CD4-positive, alpha-beta T cell (primary cell): ENCODE measurements at places on chromosomes 13 and 19.

DNA sequence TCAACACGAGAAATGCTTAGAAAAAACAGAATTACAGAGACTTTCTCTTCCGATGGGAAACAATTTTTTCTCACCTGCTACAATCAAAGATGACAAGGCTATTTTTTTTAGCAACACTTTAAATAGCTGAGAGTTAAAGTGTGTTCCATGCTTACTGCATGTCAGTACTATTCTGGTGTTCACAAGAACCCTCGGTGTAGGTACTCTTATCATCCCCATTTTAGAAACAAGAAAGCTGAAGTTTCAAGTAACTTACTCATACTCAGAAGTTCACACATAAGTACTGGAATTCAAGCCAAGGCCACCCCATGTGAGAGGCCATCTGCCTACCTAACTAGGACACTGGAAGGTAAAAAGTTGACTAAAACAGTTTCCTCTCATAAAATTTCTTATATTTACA is 9.0 kb upstream of the TNFRSF19 start:
- DNase-seq: no peak

- DNase-seq: no peak
Measured at GRCh38 chr19:21468791-21469190, 36.6 kb upstream of the ZNF429 start.

DNA sequence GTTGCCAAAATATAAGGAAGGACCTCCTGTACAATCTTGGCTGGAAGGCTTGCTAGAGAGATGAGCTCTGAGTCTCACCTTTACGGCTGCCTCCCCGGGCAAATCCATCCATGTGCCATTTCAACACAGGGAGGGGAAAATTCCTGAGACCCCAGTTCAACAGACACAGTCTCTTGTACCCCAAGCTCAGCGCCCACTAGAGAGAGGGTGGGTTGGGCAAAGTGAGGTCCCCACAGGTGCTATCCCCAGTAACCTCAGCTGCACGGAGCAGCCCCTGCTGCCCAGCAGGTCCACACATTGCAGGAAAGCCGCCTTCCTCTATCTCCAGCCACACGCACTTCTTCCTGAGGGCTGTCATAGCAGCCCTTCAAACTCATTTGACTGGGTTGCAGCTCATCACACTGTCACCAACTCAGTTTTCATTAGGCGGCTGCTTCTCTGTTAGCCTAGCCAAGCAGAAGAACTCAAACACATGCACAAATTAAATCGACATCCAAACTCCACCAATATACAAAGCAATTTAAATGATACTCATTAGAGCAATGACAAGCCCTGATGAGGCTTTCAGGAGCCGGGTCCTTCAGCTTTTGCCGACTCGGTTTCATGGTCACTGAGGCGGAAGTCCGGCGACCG is 80.4 kb downstream of the TSHZ3 start:
- DNase-seq: no peak

DNA sequence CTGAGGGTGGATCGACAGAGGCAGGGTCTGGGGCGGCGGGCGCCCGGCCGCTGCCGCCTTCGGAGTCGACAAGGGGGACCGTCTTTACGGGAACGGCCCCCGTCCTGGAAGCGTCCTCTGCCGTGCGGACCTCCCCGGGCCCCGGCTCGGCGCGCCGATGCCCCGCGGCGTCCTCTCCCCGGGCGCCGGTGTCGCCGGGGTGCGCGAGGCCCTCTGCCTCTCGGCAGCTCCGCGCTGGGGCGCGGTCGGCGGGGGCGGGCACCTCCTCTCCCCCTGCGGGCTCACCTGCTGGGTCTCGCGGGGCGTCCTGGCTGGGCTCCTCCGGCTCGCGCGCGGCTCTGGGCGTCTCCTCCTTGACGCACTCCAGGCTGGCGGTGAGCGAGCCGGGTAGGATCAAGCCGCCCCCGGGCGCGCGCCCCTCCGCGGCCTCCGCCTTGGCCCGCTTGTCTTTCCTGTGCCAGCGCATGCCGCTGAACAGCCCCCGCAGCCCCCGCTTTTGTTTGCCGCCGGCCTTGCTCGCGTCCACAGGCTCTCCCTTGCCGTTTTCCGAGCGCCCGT is 1.5 kb downstream of the AMER2 start:
- no peak for DNase-seq

DNA sequence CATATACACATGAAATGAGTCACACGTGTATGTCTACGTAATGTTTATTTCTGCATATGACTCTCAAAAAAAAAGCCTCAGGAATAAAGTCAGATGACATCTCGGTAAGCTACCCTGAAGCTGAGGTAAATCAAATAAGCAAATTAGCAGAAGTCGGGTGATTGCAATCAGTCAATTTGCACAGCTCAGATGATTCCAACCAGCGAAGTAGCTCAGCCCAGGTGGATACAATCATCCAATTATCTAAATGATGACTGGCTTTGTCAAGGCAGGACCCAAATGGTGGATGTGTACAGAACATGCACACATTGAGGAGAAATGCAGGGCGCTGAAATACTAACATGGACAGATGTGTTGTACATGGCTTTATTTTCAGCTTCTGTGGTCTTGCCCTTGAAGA is 148.5 kb downstream of the ZNF486 start:
- DNase-seq: no peak

GRCh38 chr19:8352134-8352827 is 9.2 kb upstream of the KANK3 start:
- DNase-seq: no peak

GRCh38 chr19:10115392-10116084 is 4.0 kb downstream of the P2RY11 start:
- DNase-seq: no peak

- no peak for DNase-seq
Measured at GRCh38 chr13:19720039-19720438, 62.7 kb downstream of the PSPC1 start.

DNA sequence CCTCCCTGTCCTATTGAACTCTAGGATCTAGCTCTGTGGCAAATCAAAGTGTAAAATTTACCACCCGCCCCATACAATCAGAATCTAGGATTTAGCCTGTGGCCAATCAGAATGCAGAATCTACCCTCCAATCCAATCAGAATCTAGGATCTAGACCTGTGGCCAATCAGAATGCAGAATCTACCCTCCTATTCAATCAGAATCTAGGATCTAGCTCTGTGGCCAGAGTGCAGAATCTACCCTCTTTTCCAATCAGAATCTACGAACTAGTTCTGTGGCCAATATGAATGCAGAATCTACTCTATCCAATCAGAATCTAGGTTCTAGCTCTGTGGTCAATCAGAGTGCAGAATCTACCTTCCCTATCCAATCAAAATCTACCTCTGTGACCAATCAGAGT is 25.8 kb downstream of the PRKD2 start:
- no peak for DNase-seq

GRCh38 chr13:38582133-38582532 is 104.7 kb upstream of the FREM2 start:
- no peak for DNase-seq

GRCh38 chr13:52136763-52137162 is 7.9 kb upstream of the NEK5 start:
- no peak for DNase-seq

- DNase-seq: no peak
Measured at GRCh38 chr19:11685676-11686650, 52.8 kb downstream of the ZNF823 start.

GRCh38 chr13:65461590-65461989 is 1768.5 kb downstream of the PCDH9 start:
- no peak for DNase-seq

GRCh38 chr19:6772028-6772865 is at the start of gene VAV1:
TSS of gene VAV1 (plus strand) at chr19:6772708. CDS start at chr19:6772808, 100 bp downstream.
- DNase-seq: peak; percentile 82

GRCh38 chr19:10471909-10472308 is 31.2 kb downstream of the KEAP1 start:
- DNase-seq: no peak

GRCh38 chr19:9935506-9936325 is 599 bp downstream of the OLFM2 start:
- DNase-seq: no peak

DNA sequence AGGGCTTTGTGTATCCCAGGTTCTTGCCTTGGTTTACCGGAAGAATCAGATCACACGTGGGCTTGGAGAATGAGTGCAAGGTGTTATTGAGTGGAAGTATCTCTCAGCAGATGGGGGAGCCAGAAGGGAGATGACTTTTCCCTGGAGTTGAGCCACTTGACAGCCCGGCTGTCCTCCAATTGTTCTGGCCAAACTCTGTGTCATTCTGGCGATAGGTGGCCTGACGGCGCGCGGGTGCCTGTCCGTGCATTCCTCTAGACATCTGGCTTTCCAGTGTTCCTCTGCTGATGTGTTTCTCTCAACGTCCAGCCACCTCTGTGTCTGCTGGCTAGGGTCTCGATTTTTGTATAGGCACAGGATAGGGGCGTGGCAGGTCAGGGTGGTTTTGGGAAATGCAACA is 181.9 kb downstream of the SHISA2 start:
- DNase-seq: no peak

DNA sequence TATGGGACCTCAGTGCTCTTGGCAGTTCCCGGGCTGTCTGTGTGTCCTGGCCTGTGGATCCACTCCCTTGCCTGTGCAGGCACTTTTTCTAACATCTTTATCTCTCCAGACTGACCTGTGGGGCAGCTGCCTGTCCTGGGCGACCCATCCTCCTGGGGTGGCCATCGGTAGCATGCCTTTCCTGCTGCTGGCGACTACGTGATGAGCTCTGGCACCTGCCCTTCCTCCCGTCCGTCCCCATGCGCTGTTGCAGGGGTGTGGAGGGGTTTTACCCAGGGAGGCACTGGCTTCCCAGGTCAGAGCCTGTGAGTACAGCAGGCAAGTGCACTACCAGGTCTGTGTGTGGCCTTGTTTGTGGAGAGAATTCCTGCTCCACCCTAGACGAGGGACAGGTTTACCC is 93.3 kb downstream of the KDM4B start:
- DNase-seq: no peak

- no peak for DNase-seq
Measured at GRCh38 chr19:17266589-17266974, 661 bp upstream of the BABAM1 start.

DNA sequence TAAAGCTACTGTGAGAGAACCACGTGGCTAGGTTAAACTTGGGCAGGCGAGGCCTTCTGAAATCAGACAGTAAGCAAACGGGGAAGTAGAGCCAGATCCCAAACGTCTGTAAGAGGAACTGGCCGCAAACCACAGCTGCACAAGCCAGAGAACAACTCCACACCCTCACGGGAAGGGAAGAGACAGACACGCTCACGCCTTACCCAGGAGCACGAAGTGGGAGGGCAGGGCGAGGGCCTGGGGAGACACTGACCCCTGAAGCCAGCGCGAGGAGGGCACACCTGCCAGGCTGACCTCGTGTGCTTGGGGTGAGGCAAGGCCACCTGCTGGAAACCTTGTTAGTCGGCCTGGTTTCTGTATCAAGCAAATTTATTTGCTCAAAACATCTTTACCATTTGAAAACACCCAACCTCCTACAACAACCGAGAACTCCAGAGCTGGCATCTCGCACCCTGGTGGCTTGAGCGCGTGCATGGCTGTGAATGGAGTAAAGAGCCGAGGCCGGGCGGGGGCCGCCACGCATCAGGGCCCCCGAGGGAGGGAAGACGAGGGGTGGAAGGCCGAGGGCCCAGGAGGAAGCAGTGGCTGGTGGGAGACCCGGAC is 7.3 kb downstream of the POLR2E start:
- peak; percentile 53 for DNase-seq

GRCh38 chr19:33465834-33466233 is 55.8 kb downstream of the PEPD start:
- no peak for DNase-seq

GRCh38 chr19:2711172-2711874 is 8.8 kb upstream of the GNG7 start:
- DNase-seq: no peak

- DNase-seq: no peak
Measured at GRCh38 chr13:99572921-99573320, 71.6 kb downstream of the TM9SF2 start.

DNA sequence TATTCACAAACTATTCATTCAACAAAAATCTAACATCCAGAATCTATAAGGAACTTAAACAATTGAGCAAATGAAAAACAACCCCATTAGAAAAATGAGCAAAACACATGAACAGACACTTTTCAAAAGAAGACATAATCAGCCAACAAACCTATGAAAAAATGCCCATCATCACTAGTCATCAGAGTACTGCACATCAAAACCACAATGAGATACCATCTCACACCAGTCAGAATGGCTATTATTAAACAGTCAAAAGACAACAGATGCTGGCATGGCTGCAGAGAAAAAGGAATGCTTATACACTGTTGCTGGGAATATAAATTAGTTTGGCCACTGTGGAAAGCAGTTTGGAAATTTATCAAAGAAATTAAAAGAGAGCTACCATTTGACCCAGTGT is 487.6 kb downstream of the GPC6 start:
- no peak for DNase-seq

DNA sequence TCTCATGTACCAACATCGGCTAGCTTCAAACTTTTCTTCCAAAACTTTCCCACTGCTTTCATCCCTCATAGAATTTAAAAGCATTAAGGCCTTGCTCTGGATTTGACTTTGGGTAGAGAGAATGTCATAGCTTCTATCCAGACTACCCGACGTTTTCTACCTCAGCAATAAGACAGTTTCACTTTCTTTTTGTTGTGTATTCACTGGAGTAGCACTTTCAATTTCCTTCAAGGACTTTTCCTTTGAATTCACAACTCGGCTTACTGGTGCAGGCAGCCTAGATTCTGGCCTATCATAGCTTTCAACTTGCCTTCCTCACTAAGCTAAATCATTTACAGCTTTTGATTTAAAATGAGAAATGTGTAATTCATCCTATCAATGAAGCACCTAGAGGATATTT is 420.4 kb upstream of the GPC6 start:
- no peak for DNase-seq

GRCh38 chr19:28744014-28744413 is 468.9 kb downstream of the UQCRFS1 start:
- DNase-seq: no peak

DNA sequence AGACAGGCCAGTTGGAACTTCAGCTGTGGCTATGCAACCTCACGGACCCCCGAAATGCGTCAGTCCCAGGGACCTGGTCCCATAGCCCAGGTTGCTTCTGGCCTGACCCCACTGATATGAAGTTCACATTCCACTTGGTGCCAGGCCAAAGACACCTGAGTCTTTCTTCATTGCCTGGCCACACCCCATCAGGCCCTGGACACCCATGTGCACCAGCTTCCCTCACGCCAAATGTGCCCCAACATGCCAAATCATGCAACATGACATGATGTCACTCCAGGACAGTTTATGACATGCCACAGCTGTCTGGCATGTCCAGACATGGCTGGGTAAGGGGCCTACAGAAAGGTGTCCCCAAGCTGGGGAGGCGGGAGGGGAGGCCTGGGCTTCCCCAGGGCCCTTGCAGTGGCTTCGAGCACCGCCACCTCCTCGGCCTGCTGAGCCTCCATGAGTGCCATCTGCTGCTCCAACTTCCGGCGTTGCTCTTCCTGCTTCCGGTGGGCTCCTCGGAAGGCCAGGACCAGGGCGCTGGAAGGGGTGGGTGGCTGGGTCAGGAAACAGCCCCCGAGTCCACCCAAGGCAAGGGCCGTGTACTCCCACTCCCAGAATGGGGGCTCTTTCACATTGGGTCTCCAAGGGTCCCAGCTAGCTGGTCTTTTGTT is 4.3 kb upstream of the NR2F6 start:
- no peak for DNase-seq

- DNase-seq: no peak
Measured at GRCh38 chr13:42720113-42720857, 61.1 kb upstream of the FAM216B start.
